Epithelial cell of proximal tubule (primary cell): ENCODE measurements at places on chromosomes 4 and X. TPM values are rescaled to one million over a fixed set of nuclear protein-coding genes. Genes with fewer than 3 reads are reported as not detected.

RLIM gene
- 19.3 and 26.7 TPM in 2 replicates for total RNA-seq

SHROOM3 gene
- 44.0 and 109 TPM in 2 replicates for total RNA-seq

ARR3 gene
- total RNA-seq = not detected in 2 replicates

ZNF630 gene
- 1.5 and 3.1 TPM in 2 replicates for total RNA-seq

SLC26A1 gene
- total RNA-seq = 0.35 and 1.3 TPM in 2 replicates

PDLIM3 gene
- total RNA-seq = 7.8 and 8.5 TPM in 2 replicates

ADH1B gene
- not detected in 2 replicates for total RNA-seq

EOLA1 gene
- total RNA-seq = 6.5 and 9.2 TPM in 2 replicates

ALB gene
- total RNA-seq = not detected in 2 replicates

LRAT gene
- 0.43 and 2.2 TPM in 2 replicates for total RNA-seq

NLRP2B gene
- total RNA-seq = not detected in 2 replicates

ZNF157 gene
- 0.07 TPM in 1 of 2 replicates, not detected in the other for total RNA-seq

MBNL3 gene
- 6.3 and 8.4 TPM in 2 replicates for total RNA-seq

XAGE1B gene
- not detected in 2 replicates for total RNA-seq

FAT4 gene
- total RNA-seq = 0.58 and 1.4 TPM in 2 replicates

PIGA gene
- total RNA-seq = 8.8 and 9.5 TPM in 2 replicates

ARSJ gene
- total RNA-seq = 28.5 and 31.9 TPM in 2 replicates

HSFX1 gene
- 0.51 TPM in 1 of 2 replicates, not detected in the other for total RNA-seq

DDX53 gene
- total RNA-seq = not detected in 2 replicates

MAGEB10 gene
- total RNA-seq = not detected in 2 replicates

SORBS2 gene
- 11.6 and 20.3 TPM in 2 replicates for total RNA-seq

DSPP gene
- total RNA-seq = not detected in 2 replicates

TRIM75 gene
- total RNA-seq = not detected in 2 replicates

CCDC110 gene
- total RNA-seq = 0.07 and 0.46 TPM in 2 replicates

MAGIX gene
- 8.3 and 9.6 TPM in 2 replicates for total RNA-seq

SRPK3 gene
- total RNA-seq = 0.17 TPM in 1 of 2 replicates, not detected in the other

PAGE1 gene
- total RNA-seq = not detected in 2 replicates

SPP1 gene
- 112 and 694 TPM in 2 replicates for total RNA-seq

CSAG1 gene
- total RNA-seq = not detected in 2 replicates

LAS1L gene
- total RNA-seq = 23.9 and 39.6 TPM in 2 replicates

TMSB15B gene
- 13.9 and 32.8 TPM in 2 replicates for total RNA-seq

CXCL11 gene
- total RNA-seq = 0.06 and 0.22 TPM in 2 replicates

HS3ST1 gene
- 2.5 and 5.1 TPM in 2 replicates for total RNA-seq

UGT2B11 gene
- total RNA-seq = not detected in 2 replicates

GAGE12J gene
- total RNA-seq = not detected in 2 replicates

CFI gene
- total RNA-seq = 2.6 and 5.8 TPM in 2 replicates

GLOD5 gene
- total RNA-seq = not detected in 2 replicates

AMER1 gene
- 1.6 and 1.9 TPM in 2 replicates for total RNA-seq

MGAT4D gene
- not detected in 2 replicates for total RNA-seq

IL2 gene
- total RNA-seq = not detected in 2 replicates

PGM2 gene
- total RNA-seq = 27.4 and 36.5 TPM in 2 replicates
